ENCODE measurements at places on chromosomes 4 and X. TPM values are rescaled to one million over a fixed set of nuclear protein-coding genes. Genes with fewer than 3 reads are reported as not detected.

The ZNF280C gene
- total RNA-seq: 14.4 TPM

The ZNF732 gene
- 41.6 TPM for total RNA-seq

The SPANXA2 gene
- not detected for total RNA-seq

The XKRX gene
- total RNA-seq: 1.6 TPM

The TBC1D8B gene
- 7.6 TPM for total RNA-seq

Data from GM23338 (cell line).